ENCODE measurements at places on chromosomes 16 and 17.

DNA sequence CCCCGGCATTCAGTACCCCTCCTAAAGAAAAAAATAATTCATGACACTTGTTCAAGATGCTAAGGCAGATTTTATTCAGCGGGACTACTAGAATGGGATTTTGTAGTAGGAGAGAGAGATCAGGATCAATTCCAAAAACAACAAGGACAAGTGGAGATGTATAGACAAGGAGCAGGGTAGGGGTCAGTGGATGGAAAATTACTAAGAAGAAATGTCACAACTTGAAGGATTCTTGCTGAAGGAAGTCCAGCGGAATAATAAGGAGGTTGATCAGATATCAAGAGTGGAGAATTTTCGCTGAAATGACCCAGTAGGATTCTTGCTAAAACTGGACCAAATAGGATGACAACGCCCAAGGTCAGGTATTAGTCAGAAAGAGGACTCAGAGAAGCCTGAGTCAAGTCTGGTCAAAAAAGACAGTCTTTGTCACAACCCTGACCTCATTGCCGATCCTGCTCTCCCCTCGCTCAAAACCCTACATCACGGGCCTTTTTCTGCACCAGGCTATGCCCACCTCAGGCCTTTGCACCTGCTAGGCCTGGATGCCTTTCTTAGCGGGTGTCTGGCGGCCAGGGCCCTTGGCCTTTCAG lies 36.9 kb downstream of the MMD start:
- DNase-seq: no peak

DNA sequence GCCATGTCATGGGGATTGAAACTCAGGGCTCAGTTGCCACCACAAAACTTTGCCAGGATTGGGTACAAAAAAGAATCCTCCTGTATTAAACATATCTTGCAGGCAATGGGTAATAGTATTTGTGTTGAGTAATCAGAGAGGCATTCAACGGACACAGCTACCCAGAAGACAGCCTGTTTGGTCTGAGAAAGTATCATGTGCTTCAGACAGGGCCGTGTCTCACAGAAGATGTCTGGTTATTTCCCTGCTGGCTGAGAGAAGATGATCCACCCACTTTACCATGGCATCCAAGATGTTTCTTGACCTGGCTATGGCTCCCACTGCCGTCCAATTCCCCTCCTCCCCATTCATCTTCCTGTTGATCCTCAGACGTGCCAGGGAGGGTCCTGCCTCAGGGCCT lies 304.3 kb upstream of the XYLT1 start:
- no peak for DNase-seq

DNA sequence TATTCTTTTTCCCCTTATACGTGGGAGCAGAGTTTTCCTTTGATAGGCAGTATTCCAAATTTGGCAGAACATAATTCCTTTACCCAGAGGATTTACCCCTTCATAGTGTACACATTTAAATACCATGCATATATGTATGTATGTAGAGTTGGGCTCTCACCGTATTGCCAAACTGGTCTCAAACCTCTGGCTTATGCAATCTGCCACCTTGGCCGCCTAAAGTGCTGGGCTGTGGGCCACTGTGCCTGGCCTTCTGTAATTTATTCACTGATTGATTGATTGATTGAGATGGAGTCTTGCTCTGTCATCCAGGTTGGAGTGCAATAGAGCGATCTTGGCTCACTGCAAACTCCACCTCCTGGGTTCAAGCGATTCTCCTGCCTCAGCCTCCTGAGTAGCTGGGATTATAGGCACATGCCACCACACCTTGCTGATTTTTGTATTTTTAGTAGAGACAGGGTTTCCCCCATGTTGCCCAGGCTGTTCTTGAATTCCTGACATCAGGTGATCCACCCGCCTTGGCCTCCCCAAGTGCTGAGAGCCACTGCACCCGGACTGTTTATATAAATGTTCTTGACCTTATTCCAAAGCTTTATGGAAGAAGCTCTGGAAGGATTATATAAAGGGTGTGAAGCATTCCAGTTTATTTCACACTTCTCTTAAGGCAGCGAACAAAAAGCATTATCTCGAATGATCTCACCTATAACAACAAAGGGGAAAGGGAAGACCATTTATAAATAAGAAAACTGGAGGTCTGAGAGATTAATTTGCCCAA lies 14.9 kb downstream of the GLG1 start:
- peak; percentile 45 for DNase-seq

GRCh38 chr16:9874219-9874618 lies 308.0 kb downstream of the GRIN2A start:
- DNase-seq: no peak

- no peak for DNase-seq
These were observed 6.0 kb upstream of the BHLHA9 start for GRCh38 chr17:1264196-1264595.

GRCh38 chr16:49827805-49828438 lies 28.0 kb downstream of the ZNF423 start:
- no peak for DNase-seq

- no peak for DNase-seq
These were observed 18.9 kb downstream of the TMEM94 start for GRCh38 chr17:75475144-75475835.

DNA sequence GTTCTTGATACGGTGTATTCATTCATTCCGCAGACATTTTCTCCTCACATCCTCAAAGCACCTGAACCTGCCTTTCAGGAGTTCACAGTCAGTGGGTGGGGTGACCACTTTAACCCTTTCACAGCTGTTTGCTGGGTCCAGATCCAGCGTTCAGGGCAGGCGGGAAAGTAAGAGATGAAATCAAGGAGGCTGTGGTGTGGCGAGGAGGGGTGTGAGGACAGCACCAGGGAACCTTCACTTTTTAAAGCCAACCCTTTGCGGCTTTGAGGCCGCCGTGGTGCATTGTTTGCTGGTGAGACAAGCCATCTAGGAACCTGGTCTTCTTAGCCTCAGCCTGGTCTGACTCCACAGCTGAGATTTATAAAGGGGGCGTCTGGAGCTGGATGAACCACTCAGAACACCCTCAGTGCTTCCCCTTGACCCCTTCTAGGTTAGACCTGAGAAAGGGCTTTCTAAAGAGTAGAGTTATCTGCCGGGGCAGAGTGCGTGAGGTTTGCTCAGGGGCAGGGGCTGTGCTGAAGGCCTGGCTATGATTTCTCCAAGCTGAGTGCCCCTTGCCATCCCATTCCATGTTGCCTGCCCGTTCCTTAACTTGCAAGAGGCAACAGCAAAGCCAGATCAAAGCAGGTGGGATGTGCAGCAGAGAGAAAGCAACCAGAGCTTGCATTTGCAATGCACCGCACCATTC lies 933 bp downstream of the CCR7 start:
- peak; percentile 57 for DNase-seq

GRCh38 chr17:79913896-79914812 lies 74.9 kb upstream of the CBX4 start:
- DNase-seq: no peak

- no peak for DNase-seq
These were observed at the start of gene BTBD17 for GRCh38 chr17:74361230-74362068. Gene BTBD17 (minus strand): TSS chr17:74361868. CDS start chr17:74361819, 49 bp downstream.

GRCh38 chr16:68379472-68380347 lies 68.6 kb downstream of the SMPD3 start:
- DNase-seq: no peak

- no peak for DNase-seq
These were observed 324.9 kb downstream of the CA10 start for GRCh38 chr17:51833620-51834019.

GRCh38 chr16:982145-983043 lies 824 bp downstream of the SOX8 start:
- no peak for DNase-seq

DNA sequence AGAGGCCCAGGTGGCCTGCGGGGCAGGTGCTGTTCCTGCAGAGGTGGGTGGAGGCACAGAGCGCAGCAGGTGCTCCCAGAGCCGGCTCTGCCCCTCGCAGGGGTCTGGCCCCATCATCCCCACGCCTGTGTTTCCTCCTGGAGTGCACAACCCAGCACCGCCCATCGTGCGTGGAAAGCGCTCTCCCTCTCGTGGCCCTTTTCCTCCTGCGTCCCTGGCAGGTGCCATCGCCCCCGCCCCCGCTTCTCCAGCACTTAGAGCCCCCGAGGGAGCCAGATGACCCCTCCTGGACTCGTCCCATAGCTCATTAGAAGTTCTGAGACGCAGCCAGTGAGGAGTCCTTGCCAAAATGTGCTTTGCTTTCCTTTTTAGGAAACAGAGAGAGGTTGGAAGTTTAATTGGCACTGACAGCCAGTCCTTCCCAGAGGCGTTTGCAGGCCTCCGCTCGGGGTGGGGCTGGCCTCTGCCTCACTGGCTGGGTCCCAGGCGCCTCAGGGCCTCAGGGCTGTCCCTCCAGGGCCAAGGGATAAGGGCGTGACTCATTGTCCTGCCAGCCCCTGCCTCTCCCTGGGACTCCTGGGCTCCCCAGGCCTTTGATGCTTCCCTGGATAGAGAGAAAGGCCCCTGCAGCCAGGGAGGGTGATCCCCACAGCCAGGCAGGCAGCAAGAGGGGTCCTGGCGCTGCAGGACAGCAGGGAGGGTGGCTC lies 32.2 kb upstream of the CHMP6 start:
- no peak for DNase-seq

DNA sequence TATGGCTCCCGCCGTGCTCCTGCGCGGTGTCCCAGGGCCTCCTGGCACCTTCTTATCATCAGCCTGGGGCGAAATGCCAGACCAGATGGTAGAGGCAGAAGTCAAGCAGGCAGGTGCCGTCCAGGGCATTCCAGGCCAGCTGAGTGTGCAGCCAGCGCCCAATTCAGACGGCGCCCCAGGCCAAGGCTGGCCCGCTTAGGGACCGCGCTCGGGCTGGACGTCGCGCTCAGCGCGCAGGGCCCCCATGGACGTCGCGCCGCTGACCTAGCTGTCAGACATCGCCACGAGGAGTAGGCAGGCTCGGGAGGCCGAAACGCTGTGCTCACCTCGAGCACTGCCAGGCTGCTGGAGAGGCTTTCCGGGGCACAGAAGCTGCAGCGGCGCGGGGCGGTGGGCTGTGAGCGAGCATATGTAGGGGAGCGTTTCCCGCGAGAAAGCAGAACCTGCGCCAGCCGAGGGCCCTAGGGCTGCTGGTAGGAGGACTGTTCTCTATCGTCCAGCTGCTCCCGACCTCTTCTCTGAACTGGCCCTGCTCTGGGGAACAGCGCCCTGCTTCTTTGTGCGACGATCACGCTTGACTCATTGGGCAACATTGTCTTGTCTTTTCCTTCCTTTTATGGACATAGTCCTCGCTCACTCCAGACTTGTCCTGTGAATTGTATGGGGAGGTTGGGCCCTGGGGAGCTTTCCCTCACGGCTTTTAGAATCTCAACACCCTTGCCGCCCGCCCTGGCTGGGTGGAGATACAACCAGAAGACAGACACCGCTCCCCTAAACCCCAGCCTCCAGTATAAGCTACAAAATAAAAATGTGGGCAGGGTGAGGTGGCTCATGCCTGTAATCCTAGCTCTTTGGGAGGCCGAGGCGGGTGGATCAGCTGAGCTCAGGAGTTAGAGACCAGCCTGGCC lies 8.4 kb upstream of the CA4 start:
- DNase-seq: no peak

- DNase-seq: no peak
These were observed 9.8 kb downstream of the CMTM3 start for GRCh38 chr16:66614161-66614802.

GRCh38 chr17:62626719-62627218 lies 701 bp upstream of the MRC2 start:
- DNase-seq: peak; percentile 82

DNA sequence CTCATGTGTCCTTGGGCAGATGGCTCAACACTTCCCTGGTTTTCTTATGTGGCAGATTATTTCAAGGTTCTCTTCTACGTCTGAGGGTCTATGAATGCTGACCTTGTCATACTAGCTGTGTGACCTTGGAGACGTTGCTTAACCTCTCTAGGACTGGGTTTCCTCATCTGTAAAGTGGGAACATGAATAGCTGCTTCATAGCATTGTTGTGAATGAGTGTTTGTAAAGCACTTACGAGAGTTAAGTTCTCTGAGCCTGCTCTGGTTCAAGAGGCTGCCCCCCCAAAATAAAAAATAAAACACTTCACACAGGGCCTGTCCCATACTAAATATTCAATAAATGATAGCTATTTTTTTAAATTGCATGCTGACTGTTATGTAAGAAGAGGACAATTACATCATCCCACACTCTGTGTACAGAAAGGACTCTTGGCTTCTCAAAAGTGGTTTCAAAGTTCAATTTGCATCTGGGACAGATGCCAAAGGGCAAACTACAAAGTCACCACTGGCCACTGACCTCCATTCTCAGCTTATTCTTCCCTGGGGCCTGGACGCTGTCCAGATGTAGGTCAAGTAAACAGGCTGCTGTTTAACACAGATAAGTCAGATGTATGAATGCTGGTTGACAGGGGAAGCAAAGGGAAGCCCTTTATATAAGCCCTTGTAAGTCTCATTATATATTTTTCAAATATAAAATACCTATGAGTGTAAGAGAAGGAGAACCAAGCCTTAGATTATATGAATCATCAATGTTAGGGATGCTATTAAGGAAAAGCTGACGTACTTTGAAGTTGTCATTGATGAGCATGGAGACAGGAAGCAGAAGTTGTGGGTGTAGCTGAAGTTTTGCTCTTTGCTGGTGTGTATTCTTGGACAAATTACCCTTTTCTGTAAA lies 15.4 kb upstream of the NDEL1 start:
- no peak for DNase-seq

DNA sequence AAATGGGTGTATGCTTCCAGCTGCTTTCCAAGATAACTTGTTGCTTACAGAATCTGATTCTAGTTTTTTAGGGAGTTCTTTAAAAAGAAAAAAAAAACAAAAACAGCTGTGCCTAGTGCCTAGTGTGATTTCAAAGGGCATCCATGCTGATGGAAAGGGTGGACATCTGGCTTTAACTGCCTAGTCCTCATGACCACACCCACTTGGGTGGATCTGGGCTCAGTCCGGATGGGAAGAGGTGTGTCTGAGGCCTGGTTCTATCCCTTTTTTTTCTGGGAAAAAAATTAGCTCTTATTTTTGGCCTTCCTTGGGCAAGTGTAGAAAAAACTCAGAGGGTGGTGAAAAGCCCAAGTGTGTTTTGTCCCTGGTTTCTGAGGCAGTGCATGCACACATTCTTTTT lies 132.3 kb upstream of the CDH11 start:
- DNase-seq: no peak

GRCh38 chr17:76677406-76677805 lies 33.4 kb downstream of the MXRA7 start:
- DNase-seq: no peak

- DNase-seq: no peak
These were observed 158.5 kb downstream of the RPTOR start for GRCh38 chr17:80703142-80703478.

DNA sequence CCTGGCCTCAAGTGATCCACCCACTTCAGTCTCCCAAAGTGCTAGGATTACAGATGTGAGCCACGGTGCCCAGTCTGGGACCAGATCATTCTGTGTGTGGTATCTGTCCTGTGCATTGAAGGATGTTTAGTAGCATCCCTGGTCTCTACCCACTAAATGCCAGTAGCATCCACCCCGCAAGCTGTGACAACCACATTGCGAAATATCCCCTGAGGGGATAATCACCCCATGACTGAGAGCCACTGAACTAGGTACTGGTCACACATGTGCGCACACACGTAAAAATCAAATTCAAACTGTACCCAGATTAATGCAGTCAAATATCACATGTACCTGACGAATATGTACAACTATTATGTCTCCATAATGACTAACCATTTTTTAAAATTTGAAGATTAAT lies 35.8 kb downstream of the TEKT5 start:
- DNase-seq: no peak

- DNase-seq: no peak
These were observed 512.0 kb downstream of the NPIPA7 start for GRCh38 chr16:16890964-16891363.

- no peak for DNase-seq
These were observed 119.0 kb downstream of the CCT6B start for GRCh38 chr17:34842235-34842634.

GRCh38 chr16:4391631-4392381 lies 20.2 kb downstream of the VASN start:
- no peak for DNase-seq
